ENCODE measurements at places on chromosomes 5 and 9.

GRCh38 chr5:109553846-109554245 lies 135.9 kb upstream of the MAN2A1 start:
- H3K27ac ChIP-seq = no peak overlapping the region
- no peaks in the 10 kb centered on the region for H3K36me3 ChIP-seq
- no peak for DNase-seq
- H3K4me1 ChIP-seq = peaks cover 8% of the 10 kb centered on the region
- no peak overlapping the region for H3K4me3 ChIP-seq

DNA sequence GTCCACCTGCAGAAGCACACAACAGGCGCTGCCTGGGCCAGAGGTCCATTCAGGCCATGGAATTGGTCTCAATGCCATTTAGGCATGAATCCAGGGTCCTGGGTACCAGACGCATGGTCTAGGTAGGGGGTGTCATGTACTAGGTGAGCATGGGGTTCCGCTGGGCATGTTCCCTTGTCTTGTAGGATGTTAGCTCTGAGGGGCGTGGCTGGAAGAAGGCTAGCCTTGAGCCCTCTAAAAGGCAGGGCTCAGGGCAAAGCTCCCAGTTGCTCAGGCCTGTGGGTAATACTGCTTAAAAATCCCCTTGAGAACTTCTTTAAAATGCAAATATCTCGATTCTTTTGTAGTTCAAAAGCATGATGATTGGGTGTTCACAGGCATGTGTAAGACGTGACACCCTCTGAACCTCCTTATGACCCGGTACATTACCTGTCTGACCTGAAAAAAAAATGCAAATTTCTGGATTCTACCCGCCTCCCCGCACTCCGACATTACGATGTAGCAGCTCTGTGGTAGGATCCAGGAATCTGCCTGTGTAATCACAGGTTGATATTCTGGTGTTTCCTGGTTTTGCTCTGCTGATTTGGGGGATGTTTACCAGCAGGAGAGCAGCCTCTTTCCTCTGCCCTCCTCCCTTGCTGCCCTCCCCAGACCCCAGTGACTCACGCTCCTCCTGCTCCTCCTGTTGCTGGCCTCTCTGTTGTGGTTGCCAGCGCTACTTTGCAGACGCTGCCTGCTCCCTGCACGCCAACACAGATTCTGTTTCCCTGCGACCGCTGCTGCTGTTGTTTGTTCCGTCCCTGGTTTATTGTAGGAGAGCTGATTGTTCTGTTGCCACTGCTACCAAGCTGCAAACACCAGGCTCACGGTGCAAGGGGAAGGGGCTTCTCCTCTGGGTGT lies 5.7 kb downstream of the TMC1 start:
- peaks cover 7% of the 10 kb centered on the region for H3K4me1 ChIP-seq
- H3K27ac ChIP-seq = peak overlapping the region; percentile 91
- H3K27me3 ChIP-seq = no peaks in the 10 kb centered on the region
- H3K4me3 ChIP-seq = peak overlapping the region; percentile 79
- DNase-seq = peak; percentile 53

DNA sequence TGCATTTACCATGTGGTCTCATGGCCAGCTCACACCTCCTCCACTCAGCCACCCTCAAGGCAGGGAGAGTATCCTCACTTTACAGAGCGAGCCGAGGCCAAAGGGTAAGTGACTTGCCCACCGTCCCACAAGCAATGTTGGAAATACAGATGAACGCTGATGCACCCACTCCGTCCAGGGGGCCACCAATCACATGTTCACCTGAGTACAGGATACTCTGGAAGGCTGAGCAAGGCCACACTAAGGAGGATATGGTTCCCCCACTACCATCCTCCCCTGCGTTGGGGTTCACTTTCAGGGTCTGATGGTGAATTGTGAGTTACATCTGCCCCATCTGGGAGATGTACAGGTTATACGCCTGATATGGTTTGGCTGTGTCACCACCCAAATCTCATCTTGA lies 128.8 kb downstream of the ATPSCKMT start:
- H3K4me1 ChIP-seq = no peaks in the 10 kb centered on the region
- H3K4me3 ChIP-seq = no peak overlapping the region
- DNase-seq = no peak
- peaks cover 2% of the 10 kb centered on the region for H3K36me3 ChIP-seq
- no peaks in the 10 kb centered on the region for H3K27me3 ChIP-seq

GRCh38 chr9:75235632-75236031 lies 147.3 kb downstream of the OSTF1 start:
- H3K27me3 ChIP-seq = no peaks in the 10 kb centered on the region
- no peak for DNase-seq

- peaks cover 6% of the 10 kb centered on the region for H3K4me1 ChIP-seq
- no peaks in the 10 kb centered on the region for H3K36me3 ChIP-seq
- no peak overlapping the region for H3K27ac ChIP-seq
Observed at GRCh38 chr5:138745268-138745667, 8.0 kb upstream of the CTNNA1 start.

- no peaks in the 10 kb centered on the region for H3K4me1 ChIP-seq
- no peaks in the 10 kb centered on the region for H3K27me3 ChIP-seq
Observed at GRCh38 chr5:83967417-83967816, 246.8 kb upstream of the HAPLN1 start.

- no peak for DNase-seq
- H3K36me3 ChIP-seq = no peaks in the 10 kb centered on the region
- no peaks in the 10 kb centered on the region for H3K4me1 ChIP-seq
- H3K27me3 ChIP-seq = peaks cover 24% of the 10 kb centered on the region
- no peak overlapping the region for H3K4me3 ChIP-seq
Observed at GRCh38 chr5:160260006-160260775, 30.9 kb downstream of the FABP6 start.

DNA sequence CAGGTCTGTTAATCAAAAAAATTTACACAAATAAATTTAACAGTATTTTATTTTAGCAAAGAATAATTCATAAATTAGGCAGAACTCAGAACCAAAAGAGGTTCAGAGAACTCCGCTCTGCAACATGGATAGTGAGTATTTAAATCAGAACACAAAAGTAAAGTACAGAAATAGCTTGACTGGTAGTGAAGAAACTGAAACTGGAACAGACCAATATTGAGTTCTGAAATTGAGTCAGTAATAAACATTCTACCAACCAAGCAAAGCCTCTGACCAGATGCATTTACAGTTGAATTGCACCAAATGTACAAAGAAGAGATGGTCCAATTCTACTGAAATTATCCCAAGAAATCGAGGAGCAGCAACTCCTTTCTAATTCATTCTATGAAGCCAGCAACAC lies 1542.8 kb downstream of the EFNA5 start:
- no peak overlapping the region for H3K27ac ChIP-seq
- DNase-seq = no peak
- no peaks in the 10 kb centered on the region for H3K4me1 ChIP-seq
- H3K36me3 ChIP-seq = no peaks in the 10 kb centered on the region
- H3K27me3 ChIP-seq = no peaks in the 10 kb centered on the region
- H3K4me3 ChIP-seq = no peak overlapping the region

DNA sequence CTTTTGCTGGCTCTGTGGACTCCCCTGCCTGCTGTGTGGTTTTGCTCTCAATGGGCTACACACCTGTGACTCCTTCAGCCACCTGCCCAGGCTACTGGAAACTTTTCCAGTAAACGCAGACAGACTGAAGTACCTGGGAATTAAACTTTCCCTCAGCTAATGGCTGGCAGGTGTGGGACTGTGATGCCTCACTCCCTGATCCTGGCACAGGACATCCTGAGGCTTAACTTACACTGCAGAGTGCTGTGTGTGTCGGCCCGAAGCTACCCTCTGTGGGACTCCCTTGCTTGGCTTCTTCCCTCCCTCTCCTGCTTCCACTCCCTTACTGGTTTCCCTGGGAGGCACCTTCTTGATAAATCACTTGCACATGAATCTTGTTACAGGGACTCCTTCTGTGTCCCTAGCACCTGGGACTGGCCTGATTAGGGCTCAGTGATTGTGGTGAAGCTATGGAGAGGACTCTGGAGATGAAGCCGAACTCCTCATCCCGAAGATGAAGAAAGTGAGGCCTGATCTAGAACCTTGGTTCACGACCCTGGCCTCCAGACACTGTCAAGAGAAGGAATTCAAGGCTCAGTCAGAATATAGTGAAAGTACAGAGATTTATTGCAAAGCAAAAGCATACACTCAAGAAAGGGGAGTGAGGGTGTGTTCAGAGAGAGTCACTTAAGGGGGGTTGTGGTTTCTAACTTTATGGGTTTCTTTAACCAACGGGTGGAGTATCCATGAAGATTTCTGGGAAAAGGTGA lies 113.4 kb upstream of the ALDH1B1 start:
- H3K4me1 ChIP-seq = peaks cover 18% of the 10 kb centered on the region
- no peak for DNase-seq

- no peak for DNase-seq
- peaks cover 4% of the 10 kb centered on the region for H3K4me1 ChIP-seq
- H3K27ac ChIP-seq = no peak overlapping the region
- H3K36me3 ChIP-seq = peaks cover 3% of the 10 kb centered on the region
- H3K27me3 ChIP-seq = peaks cover 11% of the 10 kb centered on the region
- H3K4me3 ChIP-seq = no peak overlapping the region
Observed at GRCh38 chr5:151015974-151016587, 4.3 kb upstream of the GPX3 start.

DNA sequence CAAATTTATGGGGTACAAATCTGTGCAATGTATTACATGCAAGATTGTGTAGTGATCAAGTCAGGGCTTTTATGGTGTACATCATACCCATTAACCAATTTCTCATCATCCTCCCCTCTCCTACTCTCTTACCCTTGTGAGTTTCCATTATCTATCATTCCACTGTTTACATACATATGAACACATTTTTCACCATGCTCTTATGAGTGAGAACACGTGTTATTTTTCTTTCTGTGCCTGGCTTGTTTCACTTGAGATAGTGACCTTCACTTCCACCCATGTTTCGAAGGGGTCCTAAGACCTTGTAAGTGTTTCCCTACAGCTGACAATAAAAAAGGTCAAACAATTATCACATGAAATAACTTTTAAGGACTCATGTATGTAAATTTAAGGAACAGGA lies 281.7 kb upstream of the CD180 start:
- peaks cover under 1% of the 10 kb centered on the region for H3K4me1 ChIP-seq
- no peaks in the 10 kb centered on the region for H3K36me3 ChIP-seq
- H3K4me3 ChIP-seq = no peak overlapping the region
- no peaks in the 10 kb centered on the region for H3K27me3 ChIP-seq
- no peak overlapping the region for H3K27ac ChIP-seq

- no peak for DNase-seq
- H3K36me3 ChIP-seq = no peaks in the 10 kb centered on the region
- no peak overlapping the region for H3K4me3 ChIP-seq
- no peak overlapping the region for H3K27ac ChIP-seq
Observed at GRCh38 chr5:15082096-15082495, 210.5 kb upstream of the ANKH start.

- H3K4me1 ChIP-seq = peaks cover 8% of the 10 kb centered on the region
- DNase-seq = no peak
- H3K4me3 ChIP-seq = no peak overlapping the region
- peak overlapping the region; percentile 17 for H3K27ac ChIP-seq
Observed at GRCh38 chr9:91376239-91376638, 14.5 kb upstream of the AUH start.

GRCh38 chr5:169100735-169101075 lies 200.2 kb downstream of the SLIT3 start:
- H3K27me3 ChIP-seq = peaks cover 27% of the 10 kb centered on the region
- no peak for DNase-seq
- H3K4me1 ChIP-seq = no peaks in the 10 kb centered on the region
- peaks cover 3% of the 10 kb centered on the region for H3K36me3 ChIP-seq
- H3K27ac ChIP-seq = no peak overlapping the region
- no peak overlapping the region for H3K4me3 ChIP-seq

Data from effector memory CD8-positive, alpha-beta T cell (primary cell).